ENCODE measurements at places on chromosomes 12 and 14.

GRCh38 chr12:39538679-39539104 is 80.9 kb downstream of the ABCD2 start:
- DNase-seq = no peak

DNA sequence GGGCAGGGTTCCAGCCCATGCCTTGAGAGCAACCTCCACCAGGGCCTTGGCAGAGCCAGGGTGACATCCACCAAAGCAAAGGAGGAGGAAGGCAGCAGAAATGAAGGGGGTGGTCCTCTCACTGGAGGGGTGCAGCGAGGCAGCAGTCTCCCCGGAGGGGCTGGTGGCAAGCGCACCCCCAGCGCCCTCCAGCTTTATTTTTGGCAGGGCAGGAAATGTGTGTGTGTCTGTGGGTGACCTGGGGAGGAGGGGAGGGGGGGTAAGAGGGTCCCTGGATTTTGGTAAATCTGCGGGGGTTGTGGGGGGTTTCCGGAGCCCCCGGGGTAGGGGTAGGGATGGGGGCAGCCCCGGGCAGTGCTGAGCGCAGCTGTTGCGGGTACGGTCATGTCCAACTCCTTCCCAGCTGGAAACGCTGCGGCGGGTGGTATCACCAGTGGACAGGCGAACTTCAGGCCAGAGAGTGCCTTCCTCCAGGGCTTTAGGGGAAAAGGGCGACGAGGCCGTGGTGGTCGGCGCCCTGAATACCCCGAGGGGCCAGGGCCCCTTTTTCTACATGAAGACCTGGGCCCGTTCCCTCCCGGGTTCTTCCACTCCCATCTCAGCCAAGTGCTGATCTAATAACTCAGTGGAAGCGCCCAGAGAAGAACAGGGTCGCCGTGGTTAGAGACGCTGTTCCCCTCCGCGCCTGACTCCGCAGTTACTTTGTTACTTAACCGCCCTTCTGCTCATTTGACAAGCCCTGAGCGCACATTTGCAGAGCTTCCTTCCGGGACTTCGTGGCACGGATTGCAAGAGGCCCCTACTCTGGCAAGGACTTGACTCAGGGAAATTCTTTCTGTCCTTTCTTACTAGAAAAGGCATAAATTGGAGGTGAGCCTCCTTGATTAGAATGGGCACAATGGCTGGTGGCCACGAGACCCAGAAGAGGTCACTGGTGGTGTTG is 55.2 kb downstream of the FOS start:
- no peak for DNase-seq

DNA sequence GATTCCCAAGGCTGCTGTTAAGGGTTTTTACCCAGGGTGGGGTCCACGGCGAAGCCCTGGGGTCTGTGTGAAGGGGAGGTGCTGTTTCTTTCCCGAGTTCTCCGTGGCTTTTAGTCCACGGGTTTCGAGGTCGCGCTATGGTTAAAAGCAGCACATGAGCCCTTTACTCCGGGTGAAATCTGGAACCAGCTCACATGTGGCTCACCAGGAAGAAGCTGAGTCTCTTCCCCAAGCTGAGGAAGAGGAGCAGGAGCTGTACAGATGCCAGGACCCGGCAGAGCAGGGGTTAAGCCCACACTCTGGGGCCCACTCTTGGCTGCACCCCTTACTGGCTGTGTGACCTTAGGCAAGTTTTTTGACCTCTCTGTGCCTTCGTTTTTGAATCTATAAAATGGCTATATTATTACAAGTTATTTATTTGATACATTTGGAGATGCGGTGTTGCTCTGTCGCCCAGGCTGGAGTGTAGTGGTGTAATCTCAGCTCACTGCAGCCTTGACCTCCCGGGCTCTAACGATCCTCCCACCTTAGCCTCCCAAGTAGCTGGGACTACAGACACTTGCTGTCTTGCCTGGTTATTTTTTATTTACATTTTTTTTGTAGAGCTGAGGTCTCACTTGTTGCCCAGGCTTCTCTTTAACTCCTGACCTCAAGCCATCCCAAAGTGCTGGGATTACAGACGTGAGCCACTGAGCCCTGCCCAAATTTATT is 266.3 kb downstream of the AACS start:
- DNase-seq = no peak

DNA sequence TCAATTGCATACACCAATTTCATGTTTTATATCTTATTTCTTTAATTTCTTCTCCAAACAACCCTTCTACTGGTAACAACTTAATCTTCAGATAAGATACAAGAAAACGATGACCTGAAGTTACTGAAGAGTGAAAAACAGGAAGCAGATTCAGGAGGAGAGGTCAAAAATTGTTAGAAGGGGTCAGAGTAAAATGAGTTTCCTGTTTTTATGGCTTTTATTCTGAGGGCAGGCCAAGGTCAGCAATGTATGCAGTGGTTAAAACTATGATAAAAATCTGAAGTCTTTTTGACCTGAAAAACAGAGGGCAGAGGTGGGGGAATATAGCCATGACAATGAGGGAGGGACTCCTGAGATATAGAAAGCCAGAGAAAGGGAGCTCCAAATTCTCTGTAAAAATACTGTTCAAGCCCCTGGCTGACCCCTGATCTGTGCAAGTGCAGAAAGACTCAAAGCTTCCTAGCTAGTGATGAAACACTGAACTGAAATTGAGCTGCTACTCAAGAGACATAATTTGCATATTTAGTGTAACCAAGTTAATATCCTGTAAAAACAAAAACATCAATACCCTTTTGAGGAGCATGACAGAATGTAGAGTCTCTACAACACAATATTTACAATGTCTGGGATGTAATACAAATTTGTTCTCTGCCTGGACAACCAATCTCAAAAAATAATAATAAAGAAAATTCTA is 514.3 kb upstream of the SEL1L start:
- DNase-seq = no peak

- no peak for DNase-seq
Measured at GRCh38 chr12:88691811-88692210, 111.5 kb upstream of the KITLG start.

- DNase-seq = no peak
Measured at GRCh38 chr12:116478243-116478773, 80.9 kb upstream of the MAP1LC3B2 start.

- DNase-seq = no peak
Measured at GRCh38 chr14:57199921-57200320, 68.8 kb downstream of the EXOC5 start.

DNA sequence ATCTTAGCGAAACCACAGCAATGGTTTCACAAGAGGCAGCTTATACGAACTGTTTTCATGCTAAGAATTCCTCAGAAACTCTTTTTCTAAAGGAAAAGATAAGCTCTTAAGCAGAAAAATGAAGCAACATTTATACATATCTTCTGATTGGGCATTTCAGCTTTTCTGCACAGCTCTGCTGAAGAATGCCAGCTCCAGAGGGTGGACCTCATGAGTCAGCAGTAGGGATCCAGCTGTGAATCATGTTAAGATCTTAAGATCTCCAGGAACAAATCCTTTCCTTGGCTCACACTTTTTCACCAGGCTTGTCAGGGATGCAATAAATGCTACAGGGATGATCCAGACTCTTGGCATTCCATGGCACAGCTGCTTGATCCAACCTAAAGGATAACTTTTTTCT is 477.1 kb upstream of the CCDC196 start:
- DNase-seq = no peak

DNA sequence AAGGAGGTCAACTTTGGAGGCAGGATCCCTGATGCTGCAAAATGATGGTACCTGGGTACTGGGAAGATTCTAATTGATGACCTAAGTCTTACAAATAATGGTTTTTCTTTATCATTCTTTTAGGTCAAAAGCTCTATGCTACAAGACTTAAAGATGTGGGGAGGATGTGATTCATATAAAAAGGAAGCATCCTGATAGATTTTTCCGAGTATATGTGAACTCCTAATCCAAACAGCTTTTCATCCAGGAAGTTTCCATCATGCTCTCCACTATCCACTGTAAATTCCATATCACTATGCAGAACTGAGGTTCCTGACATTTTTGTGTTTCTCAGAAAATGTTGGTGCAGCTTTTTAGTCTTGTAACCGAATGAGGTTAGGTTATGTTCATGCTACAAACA is 293.2 kb downstream of the PAWR start:
- no peak for DNase-seq
